Stimulated activated CD4-positive, alpha-beta T cell treated with anti-CD3 and anti-CD28 coated beads, TNF-alpha, amount 100 ng/mL, for 1 hour (primary cell): ENCODE measurements at places on chromosomes 7 and 10.

GRCh38 chr7:27210441-27211083 is 10.7 kb upstream of the HOXA13 start:
- no peak for DNase-seq

- no peak for DNase-seq
These were observed 19.0 kb downstream of the PIK3AP1 start for GRCh38 chr10:96701265-96701664.

GRCh38 chr7:148523550-148523949 is 67.0 kb upstream of the C7orf33 start:
- no peak for DNase-seq

DNA sequence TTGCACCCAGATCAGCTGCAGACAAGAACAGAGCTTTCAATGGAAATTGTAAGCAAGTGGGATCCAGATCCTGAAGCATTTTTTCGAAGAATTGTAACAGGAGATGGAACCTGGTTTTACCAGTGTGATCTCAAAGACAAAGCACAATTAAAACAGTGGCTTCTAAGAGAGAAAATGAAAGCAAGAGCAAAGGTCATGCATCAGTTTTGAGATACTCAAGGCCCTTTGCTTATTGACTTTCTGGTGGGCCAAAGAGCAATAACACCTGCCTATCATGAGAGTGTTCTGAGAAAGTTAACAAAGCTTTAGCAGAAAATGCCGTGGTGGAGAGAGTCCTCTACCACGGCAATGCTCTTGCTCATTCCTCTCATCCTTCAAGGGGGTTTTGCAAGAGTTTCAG is 194.8 kb downstream of the TMEM178B start:
- no peak for DNase-seq

DNA sequence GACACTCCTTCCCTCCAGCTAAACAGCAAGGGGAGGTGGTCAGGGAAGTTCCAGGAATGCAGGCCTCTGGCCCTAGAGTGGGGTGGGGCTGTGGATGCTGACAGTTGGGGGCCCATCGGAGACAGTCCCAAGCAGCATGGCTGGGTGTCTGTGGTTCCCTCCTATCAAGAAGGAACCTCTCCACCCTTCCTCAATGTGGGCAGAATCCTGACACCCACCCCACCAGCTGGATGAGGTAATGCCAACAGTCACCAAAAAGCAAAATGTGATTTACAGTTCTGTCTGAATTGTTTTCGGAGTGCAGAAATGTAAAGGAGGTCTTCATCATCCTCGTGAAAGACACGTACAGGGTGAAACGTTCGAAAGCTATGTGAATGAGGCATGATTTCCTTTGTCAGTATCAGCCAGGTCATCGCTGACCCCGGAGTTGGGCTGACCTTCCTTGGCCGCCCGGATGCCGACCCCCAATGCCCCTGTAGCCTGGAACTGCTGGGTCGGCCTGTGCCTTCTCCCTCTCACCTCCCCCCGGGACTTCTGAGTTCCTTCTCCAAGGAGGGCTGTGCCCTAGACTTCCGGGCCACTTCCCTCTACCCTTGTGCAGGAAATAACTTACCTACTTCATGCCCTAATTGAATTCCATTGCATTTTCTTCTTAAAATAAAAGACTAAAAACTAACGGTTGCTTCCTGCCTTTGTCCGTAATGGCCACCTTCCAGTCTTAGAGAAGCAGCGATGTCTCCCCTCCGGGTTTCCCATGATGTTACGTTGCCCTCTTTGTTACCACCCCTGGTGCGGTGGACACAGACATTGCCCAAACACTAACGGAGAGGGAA is 24.5 kb downstream of the FOXK1 start:
- no peak for DNase-seq

DNA sequence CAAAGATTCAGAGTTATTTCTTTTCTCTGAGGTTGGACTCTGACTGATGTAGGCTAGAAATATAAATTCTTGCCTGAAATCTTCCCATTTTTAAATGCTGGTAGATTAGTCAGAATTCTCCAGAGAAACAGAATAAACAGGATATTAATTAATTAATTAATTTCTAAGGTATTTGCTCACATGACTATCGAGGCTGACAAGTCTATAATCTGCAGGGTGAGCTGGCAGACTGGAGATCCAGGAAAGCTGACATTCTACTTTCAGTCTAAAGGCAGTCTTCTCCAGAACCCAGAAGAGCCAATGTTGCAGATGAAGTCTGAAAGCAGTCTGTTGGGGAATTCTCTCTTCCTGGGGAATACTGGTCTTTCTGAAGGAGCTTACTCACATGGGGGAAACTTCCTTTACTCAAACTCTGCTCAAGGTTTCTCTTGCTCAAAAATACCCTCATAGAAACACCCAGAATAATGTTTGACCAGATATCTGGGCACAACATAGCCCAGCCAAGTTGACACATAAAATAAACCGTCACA is 189.7 kb downstream of the KIF20B start:
- no peak for DNase-seq

DNA sequence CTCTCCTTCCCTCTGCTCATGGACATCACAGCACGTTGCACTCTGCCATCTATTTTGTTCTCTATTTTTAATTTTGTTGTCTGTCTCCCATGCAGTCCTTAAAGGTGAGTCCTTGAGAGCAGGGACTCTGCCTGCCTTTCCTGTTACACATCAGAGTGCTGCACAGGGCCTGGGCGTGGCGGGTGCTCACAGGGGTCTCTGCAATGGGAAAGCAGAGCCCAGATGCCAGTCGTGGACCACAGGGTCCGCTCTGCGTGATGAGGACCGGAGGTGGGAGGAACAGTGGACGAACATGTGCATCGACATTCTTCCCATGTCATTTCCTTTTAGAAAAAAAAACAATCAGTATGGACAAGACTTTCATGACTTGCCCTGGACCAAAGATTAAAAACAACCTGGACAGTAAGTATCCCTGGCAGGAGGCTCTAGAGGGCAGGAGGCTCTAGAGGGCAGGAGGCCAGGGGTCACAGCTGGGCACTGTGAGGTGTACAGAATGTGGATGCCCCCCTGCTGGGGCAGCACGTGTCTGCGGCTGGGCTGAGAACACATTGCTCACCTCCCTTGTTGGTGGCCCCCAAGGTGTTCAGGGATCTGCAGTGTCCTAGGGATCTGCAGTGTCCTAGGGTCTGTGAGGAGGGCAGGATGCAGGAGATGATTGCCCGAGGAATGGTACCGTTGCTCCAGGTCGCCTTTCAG is 29.6 kb upstream of the ZNF488 start:
- DNase-seq = no peak

- no peak for DNase-seq
These were observed 136.6 kb downstream of the ARID5B start for GRCh38 chr10:62037890-62038608.

DNA sequence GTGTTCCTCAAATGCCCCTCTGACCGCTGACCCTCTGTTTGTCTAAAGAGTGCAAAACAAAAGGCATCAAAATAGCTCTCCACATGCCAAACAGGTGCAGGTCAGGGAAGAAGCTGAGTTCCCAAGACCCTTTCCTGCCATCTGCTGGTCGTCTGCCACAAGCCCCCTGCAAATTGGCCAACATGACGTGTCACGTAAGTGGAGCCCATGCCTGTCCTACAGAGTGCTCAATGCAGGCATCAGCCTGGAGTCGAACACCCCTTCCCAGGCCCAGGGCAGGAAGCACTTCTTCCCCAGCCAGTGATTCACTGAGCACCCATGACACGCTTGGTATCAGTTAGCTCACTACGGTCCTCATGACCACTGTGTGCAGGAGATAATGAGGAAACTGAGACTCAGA is 14.1 kb downstream of the TMEM72 start:
- no peak for DNase-seq

GRCh38 chr10:86439544-86439943 is 72.9 kb upstream of the GRID1 start:
- DNase-seq = no peak

- DNase-seq = no peak
These were observed 89.6 kb upstream of the ZNF804B start for GRCh38 chr7:88669913-88670312.

GRCh38 chr10:31668326-31668725 is 260.3 kb downstream of the ARHGAP12 start:
- DNase-seq = no peak

GRCh38 chr7:25456467-25457171 is 228.3 kb upstream of the NPVF start:
- no peak for DNase-seq

- no peak for DNase-seq
These were observed 84.9 kb downstream of the GRB10 start for GRCh38 chr7:50697748-50698147.

DNA sequence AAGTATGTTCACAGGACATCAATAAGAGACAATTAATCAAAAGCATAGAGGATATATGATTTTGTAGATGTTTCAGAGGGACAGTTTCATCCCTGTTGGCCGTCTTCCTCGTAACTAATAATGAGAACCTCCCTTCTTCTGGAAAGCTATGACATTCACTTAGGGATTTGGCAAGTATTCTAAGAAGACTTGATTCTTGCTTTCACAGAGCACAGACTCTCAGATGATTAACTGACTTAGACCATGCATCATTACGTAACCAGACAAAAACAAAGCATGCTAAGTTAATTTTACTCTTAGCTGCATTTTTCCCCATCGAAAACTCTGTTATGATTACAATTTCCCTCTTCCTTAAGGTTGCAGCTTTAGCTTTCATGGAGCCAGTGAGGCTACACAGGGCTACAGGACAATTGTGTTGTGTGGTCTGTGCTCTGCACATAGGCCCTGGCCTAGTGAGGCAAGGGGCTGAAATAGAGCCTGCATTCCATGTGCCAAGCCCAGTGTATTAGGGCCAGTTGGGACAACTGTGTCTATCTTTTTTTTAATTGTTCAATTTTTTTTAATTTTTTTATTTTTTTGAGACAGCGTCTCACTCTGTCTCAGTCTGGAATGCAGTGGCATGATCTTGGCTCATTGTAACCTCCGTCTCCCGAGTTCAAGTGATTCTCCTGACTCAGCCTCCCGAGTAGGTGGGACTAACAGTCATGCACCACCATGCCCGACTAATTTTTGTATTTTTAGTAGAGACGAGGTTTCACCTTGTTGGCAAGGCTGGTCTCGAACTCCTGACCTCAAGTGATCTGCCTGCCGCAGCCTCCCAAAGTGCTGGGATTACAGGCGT is 105.3 kb downstream of the PLXDC2 start:
- DNase-seq = no peak

- DNase-seq = no peak
These were observed 61.9 kb downstream of the TES start for GRCh38 chr7:116271963-116272886.

- DNase-seq = no peak
These were observed 122.9 kb upstream of the GLI3 start for GRCh38 chr7:42359946-42360345.

- no peak for DNase-seq
These were observed 46.3 kb downstream of the LBX1 start for GRCh38 chr10:101182936-101183335.

- no peak for DNase-seq
These were observed 118.7 kb upstream of the SEC61G start for GRCh38 chr7:54877683-54878082.

DNA sequence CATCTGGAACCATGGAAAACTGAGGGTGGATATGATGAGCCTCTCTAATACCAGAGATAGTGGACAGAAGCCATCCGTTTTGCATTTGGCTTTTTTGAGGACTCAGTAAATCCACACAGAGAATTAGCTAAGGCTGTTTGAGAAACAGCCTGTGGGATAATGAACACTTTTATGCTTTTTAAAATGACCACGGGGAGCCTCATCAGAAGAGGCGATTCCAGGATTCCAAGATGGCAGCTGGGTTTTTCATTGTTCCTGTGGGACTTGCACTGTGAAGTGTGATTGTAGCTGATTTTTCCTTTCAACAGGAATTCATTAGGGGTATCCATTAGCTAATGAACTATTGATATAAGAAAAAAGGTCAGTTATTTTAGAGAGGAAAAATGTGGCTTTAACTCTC is 353.2 kb downstream of the AUTS2 start:
- DNase-seq = no peak

DNA sequence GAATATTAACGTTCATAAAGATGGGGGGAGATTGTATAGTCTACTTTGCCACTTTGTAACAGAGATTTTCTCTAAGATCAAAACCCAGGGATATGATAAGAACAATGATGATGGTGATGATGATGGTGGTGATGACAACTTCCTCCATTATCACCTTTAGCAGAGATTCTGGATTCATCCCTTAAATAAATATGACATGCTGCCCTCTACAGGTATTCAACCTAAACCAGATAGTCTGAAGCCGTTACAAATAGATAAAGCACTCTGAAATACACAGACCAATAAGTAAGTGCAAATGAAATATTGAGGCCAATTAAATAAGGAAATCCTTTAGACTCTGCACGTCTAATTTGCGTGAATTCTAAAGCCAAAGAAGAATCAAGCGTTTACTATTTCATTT is 211.5 kb downstream of the CREB5 start:
- DNase-seq = no peak

DNA sequence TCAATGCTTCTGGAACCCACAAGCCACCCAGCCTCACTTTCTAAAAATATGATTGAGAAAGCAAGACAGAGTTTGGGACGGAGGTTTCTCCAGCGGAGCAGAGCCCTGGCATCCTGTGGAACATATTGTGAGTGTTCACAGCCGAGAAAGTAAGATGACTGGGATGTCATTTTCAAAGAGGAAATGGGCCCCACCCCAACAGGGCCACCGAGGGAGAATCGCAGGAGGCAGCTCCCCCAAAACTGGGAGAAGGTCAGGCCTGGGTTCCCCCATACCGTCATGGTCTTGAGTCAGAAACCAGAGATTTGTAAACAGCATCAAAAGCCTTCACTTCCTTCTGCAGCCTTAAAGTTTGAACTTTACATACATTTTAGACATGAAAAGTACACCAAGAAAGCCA is 560.0 kb downstream of the PTPRN2 start:
- DNase-seq = no peak

GRCh38 chr10:23314835-23315239 is 29.8 kb downstream of the C10orf67 start:
- peak; percentile 14 for DNase-seq

GRCh38 chr7:94368371-94368791 is 26.3 kb upstream of the COL1A2 start:
- no peak for DNase-seq

GRCh38 chr7:129698516-129699418 is 87.2 kb downstream of the NRF1 start:
- no peak for DNase-seq

- no peak for DNase-seq
These were observed 267.8 kb downstream of the PARD3 start for GRCh38 chr10:34547291-34547690.

GRCh38 chr7:42080841-42081586 is 156.0 kb downstream of the GLI3 start:
- no peak for DNase-seq

DNA sequence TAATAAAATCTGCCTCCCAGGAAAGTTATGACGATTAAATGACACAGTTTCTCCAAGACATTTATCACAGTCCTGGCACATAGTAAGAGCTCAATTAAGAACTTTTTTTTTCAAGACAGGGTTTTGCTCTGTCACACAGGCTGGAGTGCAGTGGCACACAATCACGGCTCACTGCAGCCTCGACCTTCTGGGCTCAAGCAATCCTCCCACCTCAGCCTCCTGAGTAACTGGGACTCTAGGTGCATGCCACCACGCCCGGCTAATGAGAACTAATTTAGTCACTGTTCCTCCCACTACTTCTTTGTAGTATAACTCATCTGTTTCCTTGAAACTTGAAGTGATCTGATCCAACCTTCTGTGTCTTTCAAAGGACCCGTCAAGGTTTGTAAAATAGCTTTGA is 42.2 kb upstream of the MXI1 start:
- no peak for DNase-seq
